D341Med (cell line): ENCODE measurements at places on chromosomes 6 and 20.

DNA sequence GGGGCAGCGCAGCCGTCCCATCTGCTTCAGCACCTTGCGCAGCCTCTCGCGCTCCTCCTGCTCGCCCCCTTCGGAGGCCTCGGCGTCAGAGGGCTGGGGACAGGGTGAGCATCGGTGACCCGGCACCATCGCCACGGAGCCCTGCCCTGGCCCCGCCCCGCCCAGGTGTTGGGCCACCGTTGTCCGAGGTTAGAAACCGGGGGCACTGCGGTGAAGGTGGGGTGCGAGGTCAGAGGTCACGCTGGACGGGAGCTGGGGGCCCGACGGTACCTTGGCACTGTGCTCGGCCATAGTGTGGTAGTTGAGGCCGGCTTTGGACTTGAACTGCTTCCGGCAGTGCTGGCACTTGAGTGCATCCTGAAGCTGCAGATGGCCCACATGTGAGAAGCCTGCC lies 6.4 kb downstream of the ZNF512B start:
- no peak for DNase-seq

DNA sequence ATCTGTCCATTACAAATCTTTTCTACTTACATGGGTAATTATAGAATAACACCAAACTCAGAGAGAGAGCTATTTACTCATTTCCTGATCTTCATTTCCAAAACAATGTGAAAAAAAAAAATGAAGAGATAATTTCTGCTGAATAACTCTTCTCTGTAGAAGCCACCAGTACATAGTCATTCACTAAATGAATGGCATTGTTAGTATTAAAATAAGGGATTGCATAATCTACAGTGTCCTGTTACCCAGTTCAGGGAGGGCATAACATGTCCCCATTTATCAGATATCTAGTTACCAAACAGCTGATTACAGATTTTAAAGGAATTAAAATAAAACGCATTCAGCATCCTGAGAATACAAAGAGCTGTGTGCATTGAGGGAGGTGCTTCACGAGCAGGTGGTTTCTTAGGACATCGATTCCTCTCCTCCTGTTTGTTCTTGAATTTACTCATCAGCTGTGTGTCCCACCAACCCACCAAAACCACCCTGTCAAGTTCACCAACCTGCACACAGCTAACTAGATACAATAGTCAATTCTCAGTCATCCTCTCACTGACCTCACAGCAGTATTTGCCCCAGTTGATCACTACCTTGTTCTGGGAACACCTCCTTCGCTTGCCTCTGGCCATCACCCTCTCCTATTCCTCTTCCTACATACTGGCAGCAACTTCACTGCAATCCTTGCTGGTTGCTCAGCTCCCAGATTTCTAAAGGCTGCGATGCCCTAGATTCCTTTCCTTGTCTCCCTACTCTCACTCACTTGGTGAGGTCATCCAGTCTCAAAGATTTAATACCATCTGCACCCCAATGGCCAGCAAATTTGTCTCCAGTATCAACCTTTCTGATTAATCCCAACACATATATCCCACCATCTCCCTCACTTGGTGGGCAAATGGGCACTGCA lies 18.7 kb downstream of the CNKSR3 start:
- no peak for DNase-seq

DNA sequence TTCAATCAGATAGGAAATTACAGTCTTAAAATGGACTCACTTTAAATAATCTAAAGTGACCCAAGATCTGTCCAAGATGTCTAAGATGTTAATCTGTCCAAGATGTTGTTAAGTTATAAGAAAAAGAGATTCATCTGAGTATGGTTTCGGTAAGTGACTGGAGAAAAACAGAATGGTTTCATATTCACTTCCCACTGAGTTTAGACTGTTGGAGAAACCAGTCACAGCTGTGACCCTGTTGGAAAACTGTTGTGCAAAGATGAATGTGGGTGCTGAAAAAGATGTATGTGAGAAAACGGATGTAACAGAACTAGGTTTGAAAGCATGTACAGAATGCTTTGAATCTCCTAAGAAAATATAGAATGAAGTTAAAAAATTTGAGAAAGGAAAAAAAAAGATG lies 325.9 kb downstream of the COL12A1 start:
- DNase-seq: no peak

GRCh38 chr6:25165177-25165576 lies 114.0 kb upstream of the CARMIL1 start:
- no peak for DNase-seq

DNA sequence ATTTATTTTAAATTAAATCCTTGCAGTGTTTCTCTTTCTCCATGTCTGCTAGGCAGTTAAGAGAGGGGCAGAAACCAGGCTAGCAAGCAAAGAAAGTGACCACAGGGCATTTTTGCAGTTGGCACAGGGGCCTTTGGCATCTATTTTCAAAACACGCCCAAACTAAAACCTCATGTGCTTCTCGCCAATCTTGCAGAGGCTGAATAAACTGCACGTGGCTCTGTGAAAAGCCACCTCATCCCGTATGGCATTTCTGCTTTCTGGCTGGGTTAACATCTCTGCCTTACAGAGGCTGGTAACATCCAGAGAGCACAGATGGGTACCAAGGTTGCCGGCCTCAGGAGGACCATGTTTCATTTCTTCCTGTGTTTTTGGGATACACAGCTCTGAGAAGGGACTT lies 54.6 kb downstream of the GJA10 start:
- DNase-seq: no peak

- DNase-seq: no peak
Observed at GRCh38 chr6:56222499-56222898, 24.9 kb downstream of the COL21A1 start.

DNA sequence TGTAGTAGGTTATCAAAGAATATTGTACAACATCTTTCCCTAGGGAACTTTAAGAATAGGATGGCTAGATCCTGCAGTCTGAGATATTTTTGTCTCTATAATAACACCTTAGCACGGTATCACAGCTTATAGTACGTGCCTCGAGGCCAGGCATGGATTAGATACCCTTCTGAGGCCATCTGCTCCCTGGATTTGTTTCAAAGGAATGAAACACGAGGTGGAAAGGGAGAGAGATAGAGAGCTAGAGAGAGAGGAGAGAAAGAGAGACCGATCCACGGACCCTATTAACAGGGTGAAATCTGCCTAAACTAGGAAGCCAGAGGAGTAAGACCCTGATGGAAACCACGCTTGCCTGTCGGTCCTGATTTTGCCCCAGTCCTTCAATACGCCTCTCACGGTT lies 92.5 kb downstream of the CD83 start:
- no peak for DNase-seq

- no peak for DNase-seq
Observed at GRCh38 chr6:15509335-15509933, 153.4 kb downstream of the DTNBP1 start.

GRCh38 chr20:19347943-19348456 lies 135.6 kb downstream of the SLC24A3 start:
- DNase-seq: no peak
